Frontal cortex (tissue), 4 donors: ENCODE measurements at places on chromosomes 12 and 14. TPM values are rescaled to one million over a fixed set of nuclear protein-coding genes. Genes with fewer than 3 reads are reported as not detected.

CCDC184 gene
- 18.8 TPM for total RNA-seq

CSRP2 gene
- 298 TPM for total RNA-seq

PLCZ1 gene
- total RNA-seq = not detected

KRT7 gene
- not detected for total RNA-seq

ADAM21 gene
- under 0.01 TPM for total RNA-seq

TAS2R19 gene
- 6.9 TPM for total RNA-seq

TRHDE gene
- 40.4 TPM for total RNA-seq

PRPH gene
- total RNA-seq = 0.82 TPM

REM2 gene
- 2.4 TPM for total RNA-seq

GOLT1B gene
- 47.7 TPM for total RNA-seq

KLRC4 gene
- not detected for total RNA-seq

SNRNP35 gene
- 23.2 TPM for total RNA-seq

APOLD1 gene
- total RNA-seq = 20.0 TPM

CAPS2 gene
- total RNA-seq = 9.8 TPM

LRFN5 gene
- 66.9 TPM for total RNA-seq

NKX2-8 gene
- total RNA-seq = not detected

PTPRR gene
- total RNA-seq = 16.7 TPM

CCDC85C gene
- total RNA-seq = 9.8 TPM

SMCO2 gene
- not detected for total RNA-seq

SERPINA3 gene
- total RNA-seq = not detected

ANO2 gene
- 4.1 TPM for total RNA-seq

ACSM4 gene
- total RNA-seq = not detected

MAP3K12 gene
- total RNA-seq = 34.6 TPM

C12orf60 gene
- total RNA-seq = 1.6 TPM

ANKRD33 gene
- total RNA-seq = not detected

TSHR gene
- total RNA-seq = 0.41 TPM

CCDC177 gene
- 4.5 TPM for total RNA-seq

AP1G2 gene
- total RNA-seq = 12.6 TPM

IGF1 gene
- total RNA-seq = 2.9 TPM
